ENCODE measurements at places on chromosomes 5 and 9.

GRCh38 chr9:101376111-101376848 lies 8.5 kb downstream of the BAAT start:
- DNase-seq = peak; percentile 77

- DNase-seq = no peak
Measured at GRCh38 chr9:8168916-8169438, 369.4 kb upstream of the DMAC1 start.

GRCh38 chr5:38370358-38371100 lies 112.2 kb downstream of the EGFLAM start:
- no peak for DNase-seq

DNA sequence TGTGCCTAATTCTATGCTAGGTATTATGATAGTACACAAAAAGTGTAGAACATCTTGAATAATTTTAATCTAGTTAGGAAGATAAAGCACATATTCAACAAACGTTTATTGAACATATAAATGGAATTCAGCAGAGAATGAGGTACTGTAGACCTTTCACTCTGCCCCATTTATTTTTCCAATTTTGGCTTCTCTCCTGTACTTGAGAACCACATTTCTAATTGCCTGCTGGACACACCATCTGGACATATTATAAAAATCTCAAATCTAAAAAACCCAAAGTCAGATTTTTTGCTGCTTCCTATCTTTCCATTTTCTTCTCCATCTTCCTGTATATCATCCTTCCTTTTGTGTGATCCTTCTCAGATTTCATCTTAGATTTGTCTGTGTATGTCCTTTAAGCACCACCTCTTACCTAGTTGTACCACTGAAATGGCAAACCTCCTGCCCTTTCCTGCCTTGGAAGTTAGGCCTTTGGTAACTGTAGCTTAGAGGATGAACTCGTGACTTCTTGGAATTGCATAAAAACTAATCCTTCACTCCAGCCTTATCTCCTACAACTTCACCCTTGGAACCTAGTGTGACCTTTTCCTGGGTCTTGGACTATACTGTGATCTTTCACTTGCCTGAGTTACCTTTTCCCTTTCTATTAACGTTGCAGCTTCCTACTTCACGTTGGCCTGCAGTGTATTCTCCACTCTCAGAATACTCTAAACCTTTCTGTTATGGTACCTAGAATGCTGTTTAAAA lies 8.8 kb downstream of the SLC26A2 start:
- DNase-seq = no peak

GRCh38 chr9:133029994-133030316 lies 842 bp upstream of the GTF3C5 start:
- no peak for DNase-seq

DNA sequence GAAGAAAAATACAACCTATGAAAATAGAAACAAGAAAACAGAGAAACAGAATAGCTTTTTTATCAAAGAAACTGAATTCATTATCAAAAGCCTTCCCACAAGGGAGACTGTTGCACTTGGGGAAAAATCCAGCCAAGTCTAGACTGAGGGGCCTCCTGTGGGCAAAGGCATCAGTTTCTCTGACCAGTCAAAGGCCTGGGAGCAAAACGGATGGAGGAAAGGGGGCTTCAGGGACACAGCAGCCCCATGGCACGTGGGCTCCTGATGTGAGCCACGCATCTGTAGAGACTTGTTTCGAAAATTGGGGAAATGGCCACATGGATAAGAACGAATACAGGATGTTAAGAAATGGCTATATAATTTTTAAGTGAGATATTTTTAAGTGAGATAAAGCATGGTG lies 21.1 kb downstream of the ZDHHC11B start:
- DNase-seq = peak; percentile 26

GRCh38 chr9:112809351-112809848 lies 58.8 kb downstream of the SNX30 start:
- DNase-seq = no peak

DNA sequence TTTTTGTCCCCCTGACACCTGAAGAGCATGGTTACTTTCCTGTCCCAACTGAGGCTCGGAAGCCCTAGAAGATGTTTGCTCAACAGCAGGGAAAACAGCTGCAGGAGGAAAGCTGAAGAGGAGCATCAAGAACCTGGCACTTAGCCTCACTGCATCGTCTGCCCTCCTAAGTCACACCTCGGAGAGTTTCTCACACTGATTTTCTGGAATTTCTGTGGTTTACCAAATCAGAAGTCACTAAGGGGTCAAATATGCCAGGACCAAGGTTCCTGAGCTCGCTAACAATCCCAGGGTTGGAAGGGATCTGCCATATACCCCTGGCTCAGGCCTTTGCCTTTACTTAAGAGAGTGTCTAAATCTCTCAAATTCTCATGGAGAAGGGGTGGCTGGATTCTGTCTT lies 5.3 kb downstream of the IL12B start:
- no peak for DNase-seq

DNA sequence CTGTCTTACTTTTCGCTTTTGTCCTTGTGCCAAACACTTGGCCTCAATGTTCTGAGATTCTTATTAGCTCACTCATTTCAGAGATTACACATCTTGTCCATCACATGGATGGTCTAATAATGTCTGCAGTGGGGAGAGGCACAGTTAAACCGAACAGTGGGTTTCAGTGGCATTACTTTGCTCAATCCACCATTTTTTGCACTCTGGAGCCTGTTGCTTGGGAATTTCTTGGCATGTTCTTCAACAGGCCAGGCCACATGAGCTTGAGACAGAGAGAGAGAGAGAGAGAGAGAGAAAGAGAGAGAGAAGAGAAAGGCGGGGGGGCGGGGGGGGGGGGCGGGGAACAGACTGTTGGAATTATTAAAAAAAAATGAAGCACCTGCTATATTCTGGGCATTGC lies 1327.8 kb upstream of the WWC1 start:
- no peak for DNase-seq

GRCh38 chr5:176406436-176407052 lies 9.8 kb downstream of the CLTB start:
- no peak for DNase-seq

- no peak for DNase-seq
Measured at GRCh38 chr9:83509402-83509801, 28.8 kb downstream of the FRMD3 start.

DNA sequence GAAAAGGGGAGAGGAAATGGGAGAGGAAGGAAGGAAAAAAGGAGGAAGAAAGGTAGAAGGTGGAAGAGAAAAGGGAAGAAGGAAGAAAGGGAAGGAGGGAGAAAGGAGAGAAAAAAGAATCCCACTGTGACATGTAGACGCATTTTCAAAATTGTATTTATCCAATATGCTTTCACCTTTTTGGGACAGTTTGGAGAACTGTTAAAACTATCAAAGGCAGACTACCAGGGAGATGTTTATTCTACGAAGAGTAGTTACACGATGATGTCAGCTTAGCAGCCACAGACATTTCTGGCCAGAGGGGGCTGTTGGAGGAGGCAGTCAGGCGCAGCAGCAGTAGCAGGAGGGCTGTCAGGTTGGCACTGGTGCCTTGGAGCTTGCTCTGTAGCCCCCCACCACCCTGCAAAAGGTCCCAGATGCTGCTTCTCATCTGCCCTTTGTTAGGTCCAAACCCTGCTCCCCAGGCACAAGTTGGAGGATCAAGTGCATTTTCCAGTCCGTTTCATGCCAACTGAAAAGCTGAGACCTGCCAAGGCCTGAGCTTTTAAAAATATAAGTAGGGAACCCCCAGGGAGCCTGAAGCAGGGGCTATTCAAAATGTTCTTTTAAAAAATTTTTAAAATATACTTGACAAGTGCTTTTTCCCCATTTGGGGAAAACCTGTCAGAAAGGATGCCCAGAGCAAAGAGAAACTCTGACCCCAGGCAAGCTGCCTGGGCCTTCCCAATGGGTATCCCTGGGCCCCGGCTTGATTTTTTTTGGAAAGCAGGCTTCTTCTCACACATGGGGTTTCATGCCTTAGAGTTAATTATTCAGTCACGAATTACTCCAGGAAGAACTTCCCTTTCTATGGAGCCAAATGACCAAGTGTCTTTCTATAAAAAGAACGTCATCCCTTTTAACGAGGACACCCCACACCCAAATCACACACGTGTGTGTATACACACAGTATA lies 203.3 kb downstream of the SLIT3 start:
- no peak for DNase-seq

DNA sequence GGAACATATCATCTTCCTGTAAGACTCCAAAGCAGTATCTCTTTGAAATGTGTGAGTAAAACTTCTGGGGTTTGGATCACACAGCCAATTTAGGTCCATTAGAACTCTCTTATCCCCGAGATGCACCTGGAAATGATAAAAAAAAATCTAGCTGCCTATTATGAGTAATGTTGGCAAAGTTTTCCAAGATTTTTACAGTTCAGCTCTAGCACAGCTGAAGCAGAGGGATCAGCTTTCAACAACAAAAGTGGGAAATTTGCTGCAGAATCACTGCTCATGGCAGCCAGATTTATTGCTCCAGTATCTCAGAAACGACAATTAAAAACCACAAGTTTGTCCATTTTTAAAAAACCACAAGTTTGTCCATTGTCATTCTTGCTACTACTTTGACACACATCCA lies 292.2 kb downstream of the IRX2 start:
- no peak for DNase-seq

DNA sequence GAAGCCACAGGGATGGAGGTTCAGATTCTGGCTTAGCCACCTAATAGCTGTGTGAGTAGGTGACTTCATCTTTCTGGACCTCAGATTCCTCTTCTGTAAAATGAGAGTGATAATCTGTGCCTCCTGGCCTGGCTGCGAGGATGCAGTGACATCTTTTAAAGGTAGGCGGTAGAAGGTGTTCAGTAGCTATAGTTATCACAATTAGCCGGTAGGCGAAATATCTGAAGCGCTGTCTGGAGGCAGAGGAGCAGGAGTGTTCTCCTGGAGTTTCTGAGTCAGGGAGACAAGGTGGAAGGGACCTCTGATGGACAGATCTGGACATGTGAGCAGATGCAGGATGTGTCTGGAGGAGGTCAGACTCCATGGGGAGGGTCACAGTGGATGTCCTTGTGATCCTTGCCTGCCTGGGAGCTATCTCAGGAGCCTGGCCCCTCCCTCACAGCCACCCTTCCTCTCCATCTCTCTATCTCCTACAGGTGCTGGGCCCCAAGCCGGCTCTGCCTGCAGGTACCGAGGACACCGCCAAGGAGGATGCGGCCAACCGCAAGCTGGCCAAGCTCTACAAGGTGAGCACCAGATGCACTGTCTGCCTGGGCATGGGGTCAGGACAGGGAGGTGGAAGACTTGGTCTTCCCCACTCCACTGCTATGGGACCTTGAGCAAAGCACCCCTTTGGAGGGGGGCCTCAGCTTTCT lies 45.6 kb downstream of the GSN start:
- DNase-seq = no peak

DNA sequence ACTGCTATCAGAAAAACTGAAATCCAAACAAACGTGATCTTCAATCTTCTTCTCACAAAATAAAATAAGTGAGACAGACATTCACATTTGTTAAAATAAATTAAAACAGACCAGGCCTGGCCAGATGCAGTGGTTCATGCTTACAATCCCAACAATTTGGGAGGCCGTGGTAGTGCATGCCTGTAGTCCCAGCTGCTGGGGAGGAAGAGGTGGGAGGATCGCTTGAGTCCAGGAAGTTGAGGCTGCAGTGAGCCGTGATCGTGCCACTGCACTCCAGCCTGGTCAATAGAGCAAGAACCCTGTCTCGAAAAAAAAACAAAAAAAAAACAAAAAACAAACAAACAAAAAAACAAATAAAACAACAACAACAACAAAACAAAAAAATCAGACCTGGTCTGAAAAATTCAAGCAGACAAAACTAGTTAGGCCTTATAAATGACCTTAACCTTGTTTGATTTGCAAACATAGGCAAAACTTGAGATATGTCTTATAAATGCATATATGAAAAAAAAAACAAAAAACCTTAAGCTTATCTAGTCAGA lies 10.8 kb downstream of the MAPKAP1 start:
- no peak for DNase-seq

DNA sequence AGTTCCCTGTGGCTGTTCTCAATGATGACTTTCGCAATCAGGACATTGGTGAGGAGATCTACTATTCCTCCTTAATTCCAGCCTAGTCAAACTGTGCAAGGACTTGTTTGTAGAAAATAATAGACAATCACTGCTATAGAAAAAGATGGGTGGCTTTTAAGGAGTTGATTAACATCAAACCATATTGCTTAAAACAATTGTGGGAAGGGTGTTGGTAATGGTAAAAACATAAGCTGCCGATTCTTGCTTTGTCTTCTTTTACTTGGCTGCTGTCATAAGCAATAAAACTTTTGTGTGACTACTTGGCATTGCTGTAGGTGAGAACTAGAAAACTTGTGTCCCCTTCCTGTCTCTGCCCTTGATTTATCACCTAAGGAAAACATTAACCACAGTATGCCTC lies 561.2 kb upstream of the SEMA6A start:
- no peak for DNase-seq

GRCh38 chr9:28092981-28093936 lies 520.0 kb upstream of the C9orf72 start:
- no peak for DNase-seq

DNA sequence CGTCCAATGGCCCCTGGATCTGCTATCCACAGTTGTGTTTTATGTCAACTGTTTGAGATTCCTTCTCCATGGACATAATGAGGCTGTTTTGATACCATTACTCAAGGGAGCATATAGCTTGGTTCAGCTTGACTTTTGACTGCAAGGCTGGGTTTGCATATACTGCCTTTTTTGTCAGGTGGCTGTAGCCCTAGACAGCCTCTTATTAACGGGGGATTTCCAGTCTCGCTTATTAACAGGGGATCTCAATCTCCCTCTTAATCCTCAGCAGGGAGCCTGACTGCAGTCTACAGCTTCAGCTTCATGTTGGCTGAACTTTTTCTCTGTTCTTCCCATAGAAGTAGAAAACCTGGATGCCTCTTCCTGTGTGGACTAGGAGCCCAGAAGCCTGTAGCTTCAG lies 73.7 kb upstream of the TNC start:
- DNase-seq = no peak

GRCh38 chr5:159184858-159185381 lies 24.4 kb downstream of the RNF145 start:
- DNase-seq = no peak

- DNase-seq = no peak
Measured at GRCh38 chr9:108389056-108389455, 466.7 kb downstream of the ACTL7B start.

DNA sequence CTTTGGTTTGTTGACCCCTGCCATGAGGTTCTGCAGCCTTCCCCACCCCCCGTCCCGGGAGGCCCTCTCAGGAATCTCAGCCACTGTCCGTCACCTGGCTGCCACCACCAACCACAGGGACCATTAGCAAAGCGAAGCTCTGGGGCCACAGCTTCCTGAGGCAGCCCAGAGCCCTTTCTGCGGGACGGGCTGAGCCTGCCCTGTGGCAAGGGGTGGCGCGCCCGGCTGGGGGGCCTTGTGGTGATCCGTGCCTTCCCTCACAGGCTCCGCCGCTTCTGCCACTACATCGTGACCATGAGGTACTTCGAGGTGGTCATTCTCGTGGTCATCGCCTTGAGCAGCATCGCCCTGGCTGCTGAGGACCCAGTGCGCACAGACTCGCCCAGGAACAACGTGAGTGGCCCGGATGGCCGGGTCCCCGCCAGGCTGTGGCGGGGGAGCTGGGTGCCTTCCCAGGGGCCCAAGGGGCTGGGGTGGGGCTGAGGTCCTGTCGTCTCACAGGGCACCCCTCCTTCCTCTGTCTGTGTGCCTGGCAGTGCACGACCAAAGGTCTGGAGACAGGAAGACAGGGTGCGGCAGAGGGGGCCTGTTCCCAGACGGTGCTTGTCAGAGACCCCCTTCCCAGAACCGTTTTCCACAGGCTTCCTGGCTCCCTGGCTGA lies 169.2 kb downstream of the CACNA1B start:
- peak; percentile 47 for DNase-seq
